ENCODE measurements at places on chromosomes 1 and 21.

- no peak for DNase-seq
Measured at GRCh38 chr21:43189936-43190335, 21.1 kb downstream of the CRYAA start.

DNA sequence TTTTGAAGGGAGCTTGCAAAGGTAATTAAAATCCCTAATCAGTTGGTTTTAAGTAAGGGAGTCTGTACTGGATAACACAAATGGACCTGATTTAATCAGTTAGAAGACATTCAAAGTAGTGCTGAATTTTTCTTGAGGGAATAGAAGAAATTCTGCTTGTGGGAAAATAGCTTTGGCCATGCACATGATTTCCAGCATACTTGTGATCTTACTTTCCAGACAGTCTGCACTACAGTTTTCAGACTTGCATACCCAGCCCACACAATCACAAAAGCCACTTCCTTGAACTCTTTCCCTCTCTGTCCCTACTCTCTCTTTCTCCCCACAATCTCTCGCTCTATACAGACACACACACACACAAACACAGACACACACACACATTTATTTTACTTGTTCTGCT lies 852.1 kb downstream of the PLA2G4A start:
- no peak for DNase-seq

- no peak for DNase-seq
Measured at GRCh38 chr1:76352741-76353435, 278.3 kb downstream of the ST6GALNAC3 start.

DNA sequence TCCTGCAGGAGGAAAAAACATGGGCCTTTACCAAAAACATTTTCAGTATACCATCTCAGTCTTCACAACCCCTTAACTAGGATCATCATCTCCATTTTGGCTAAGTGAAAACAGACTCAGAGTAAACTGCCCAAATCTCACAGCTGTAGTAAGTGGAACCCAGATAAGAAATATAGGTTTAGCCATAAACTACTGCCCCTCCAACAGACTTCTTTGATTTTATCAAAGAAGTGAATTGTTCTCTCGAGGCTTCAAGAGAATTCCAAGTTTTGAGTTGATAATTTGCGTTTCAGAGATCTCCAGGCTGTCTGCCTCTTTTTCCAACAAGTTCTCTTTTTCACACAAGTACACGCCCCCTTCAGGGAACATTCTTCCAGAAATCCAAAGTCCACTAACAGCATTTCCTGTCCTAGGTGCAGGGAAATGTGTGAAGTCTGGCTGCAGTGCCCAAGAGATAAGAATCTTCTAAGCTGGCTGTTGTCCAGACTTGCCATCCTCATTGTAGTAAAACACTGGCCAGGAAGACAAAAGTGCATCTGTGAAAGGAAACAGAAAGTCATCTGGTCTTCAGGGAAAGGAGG lies 30.8 kb downstream of the RNF19B start:
- no peak for DNase-seq

DNA sequence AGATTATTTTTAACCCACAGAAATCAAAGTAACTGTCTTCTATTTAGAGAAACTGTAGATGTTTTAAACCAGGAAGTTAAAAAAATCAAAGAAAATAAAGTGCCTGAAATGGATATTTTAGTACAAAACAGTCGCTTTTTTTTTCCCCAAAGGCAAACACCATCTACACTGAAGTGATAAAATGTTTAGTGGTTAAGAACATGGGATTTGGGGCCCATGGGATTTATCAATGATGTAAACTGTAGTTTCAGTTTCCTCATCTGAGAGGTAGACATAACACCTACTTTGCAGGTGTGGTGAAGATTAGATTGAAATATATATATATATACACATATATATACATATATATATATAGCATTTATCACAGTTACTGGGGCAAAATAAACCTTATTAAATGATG lies 22.1 kb downstream of the ASPM start:
- DNase-seq = no peak

DNA sequence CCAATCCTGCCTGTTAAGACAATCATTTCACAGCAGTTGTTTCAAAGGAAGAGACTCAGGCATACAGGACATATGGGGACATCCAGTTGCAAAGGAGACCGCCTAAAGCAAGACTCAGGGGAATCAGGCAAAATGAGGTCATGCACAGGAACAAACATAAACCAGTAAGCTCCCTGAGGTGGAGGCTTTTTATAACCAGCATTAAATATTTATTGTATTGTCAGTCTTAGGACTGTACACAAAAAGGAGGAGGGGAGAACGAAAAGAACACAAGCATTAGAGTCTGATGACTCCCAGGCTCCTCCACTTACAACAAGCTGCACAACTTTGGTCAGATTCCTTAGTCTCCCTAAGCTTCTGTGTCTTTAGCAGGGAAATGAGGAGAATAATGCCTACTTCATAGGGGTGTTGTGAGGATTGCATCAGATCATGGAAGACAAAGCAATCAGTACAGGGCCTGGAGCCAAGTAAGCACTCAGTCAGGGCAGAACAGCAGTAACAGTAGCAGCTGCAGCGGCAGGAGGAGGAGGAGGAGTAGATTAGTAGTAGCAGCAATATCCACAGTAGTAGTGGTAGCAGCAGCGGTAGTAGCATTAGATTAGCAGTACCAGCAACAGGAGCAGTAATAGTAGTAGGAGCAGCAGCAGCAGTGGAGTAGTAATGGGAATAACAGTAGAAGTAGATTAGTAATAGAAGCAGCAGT lies 54.2 kb upstream of the SPATA6 start:
- DNase-seq = peak; percentile 94

DNA sequence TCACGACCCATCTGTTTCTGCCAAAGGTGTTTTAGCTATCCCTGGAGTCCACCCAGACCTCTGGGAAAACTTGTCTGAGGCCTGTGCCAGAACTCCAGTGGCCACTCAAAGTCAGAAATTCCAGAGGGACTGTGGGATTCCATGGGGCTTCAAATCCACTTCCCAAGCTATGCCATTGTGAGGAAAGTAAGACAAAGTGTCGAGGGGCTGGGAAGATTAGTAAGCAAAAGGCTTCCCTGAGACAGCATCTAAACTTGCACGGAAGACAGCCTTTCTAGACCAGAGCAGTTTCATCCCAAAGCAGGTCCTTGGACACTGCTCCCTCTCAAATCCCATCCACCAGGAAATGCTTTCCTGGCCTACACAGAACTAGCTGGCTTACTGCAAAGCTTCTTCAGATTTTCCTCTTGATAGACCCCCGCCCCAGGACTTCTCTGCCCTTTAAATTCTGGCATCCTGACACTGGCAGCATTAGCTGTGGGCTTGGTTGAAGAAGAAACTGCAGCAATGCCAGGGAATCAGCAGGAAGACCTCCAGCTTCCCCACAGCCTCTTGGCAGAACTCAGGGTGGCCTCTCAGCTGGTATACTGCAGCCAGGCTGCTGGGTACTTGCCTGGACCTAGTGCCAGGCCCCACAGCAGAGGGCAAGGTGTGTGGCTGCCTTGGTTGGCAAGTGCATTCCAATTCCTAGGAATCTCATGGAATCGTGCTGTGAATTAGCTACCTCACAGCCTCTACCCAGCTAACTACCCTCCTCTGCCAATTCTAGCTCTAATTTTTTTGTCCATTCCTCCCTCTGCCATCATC lies 27.3 kb upstream of the LMX1A start:
- DNase-seq = peak; percentile 46

DNA sequence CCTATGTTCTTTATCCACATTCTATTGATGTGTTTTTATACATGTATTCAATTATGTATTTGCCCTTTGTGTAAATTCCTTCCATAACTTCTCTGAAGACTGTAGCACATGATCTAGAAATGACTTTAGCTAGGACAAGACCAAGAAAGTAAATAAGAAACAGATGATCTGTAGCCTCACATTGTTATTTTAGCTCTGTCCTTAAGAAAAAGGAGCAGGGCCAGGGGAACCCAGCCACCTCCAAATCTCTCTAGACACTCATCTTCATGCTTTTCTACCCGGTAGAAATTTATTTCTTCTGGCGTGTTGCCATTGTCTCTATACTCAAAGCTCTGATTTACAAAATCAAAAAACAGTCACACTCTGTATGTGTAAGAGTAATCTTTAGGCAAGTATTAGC lies 27.1 kb downstream of the CDC7 start:
- DNase-seq = no peak

DNA sequence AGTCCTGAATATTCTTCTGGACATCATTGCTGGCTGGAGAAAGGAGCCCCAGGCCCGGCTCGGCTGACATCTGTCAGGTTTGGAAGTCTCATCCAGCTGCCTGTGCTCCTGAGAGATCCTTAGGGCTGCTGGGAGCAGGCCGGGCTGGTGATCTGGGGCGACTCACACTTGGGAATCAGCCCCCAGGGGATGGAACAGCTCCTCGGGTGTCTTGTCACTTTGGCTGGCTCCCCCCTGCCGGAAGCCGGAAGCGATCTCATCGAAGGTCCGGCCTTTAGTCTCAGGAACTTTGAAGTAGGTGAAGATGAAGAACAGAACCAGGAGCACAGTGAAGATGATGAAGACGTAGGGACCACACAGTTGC lies 31.8 kb downstream of the SLC2A1 start:
- no peak for DNase-seq

DNA sequence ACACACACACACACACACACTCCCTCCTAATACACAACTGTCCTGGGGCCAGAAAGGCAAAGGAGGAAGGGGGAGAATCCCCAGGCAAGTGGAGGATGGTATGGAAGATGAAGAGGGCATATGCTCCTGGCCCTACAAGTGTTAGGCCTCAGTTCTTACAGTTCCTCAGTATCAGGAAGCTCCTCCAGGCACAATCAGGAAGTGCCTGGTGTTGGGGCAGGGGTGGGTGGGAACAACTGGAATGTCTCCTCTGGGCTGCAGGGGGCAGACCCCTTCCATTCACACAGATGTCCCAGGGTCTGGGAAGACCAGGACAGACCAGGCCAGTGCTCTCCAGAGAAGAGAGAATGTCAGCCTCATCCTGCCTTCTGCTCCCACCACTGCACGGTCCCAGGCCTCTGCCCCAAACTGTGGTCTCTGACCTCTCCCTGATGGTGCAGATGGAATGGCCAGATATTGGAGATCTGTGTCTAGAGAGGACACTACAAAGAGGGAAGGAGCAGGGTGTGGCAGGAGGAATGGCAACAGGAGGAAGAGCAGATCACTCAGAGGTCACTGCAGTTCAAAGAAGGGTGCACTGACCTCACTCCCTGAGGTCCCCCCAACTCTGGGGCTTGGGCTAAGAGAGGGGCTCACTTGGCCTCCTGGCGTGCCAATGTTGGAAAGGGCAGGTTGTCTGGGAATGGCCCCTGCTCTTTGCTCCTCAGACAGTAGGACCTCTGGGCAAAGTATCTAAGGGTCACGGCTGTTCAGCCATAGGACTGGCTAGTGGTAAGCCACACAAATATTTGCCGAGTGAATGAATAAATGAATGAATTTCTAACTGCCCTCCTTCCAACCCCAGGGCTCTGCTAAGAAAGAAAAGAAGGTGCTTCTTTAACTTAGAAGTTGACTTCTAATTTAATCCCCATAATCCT lies 2.5 kb upstream of the DENND2D start:
- DNase-seq = no peak

- no peak for DNase-seq
Measured at GRCh38 chr1:61447968-61448430, 276.9 kb downstream of the TM2D1 start.

GRCh38 chr1:232968391-232968790 lies 18.0 kb downstream of the NTPCR start:
- no peak for DNase-seq

- no peak for DNase-seq
Measured at GRCh38 chr21:45276596-45276995, 11.1 kb downstream of the POFUT2 start.

DNA sequence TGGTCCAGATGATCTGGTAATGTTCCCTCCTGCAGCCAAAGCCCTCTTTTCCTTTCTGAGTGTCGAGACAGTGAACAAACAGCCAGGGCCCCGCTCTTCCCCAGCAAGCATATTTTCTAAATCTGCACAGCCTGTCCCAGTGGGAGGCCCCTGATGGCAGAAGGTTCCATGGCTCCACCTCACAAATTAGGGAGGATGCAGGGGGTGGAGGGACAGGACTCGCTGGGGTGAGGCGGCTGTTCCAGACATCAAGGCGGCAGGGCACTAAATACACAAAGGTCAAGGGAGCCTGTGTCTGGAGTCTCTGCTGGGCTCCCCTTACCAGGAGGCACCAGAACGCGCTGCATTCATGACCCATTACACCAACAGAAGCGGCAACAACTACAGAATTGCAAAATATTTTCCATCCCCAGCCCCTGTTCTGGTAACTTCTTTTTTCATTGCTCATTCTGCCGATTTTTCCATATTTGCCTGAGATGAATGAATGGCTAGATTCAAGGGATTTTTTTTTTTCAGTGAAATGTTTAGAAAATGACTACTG lies 27.0 kb upstream of the PRELP start:
- DNase-seq = peak; percentile 35

- no peak for DNase-seq
Measured at GRCh38 chr1:66502086-66502485, 31.9 kb upstream of the SGIP1 start.

GRCh38 chr1:236518322-236518721 lies 5.5 kb upstream of the LGALS8 start:
- no peak for DNase-seq

GRCh38 chr1:177247623-177248176 lies 76.9 kb downstream of the BRINP2 start:
- DNase-seq = peak; percentile 43
